ENCODE measurements at places on chromosomes 5 and 9.

DNA sequence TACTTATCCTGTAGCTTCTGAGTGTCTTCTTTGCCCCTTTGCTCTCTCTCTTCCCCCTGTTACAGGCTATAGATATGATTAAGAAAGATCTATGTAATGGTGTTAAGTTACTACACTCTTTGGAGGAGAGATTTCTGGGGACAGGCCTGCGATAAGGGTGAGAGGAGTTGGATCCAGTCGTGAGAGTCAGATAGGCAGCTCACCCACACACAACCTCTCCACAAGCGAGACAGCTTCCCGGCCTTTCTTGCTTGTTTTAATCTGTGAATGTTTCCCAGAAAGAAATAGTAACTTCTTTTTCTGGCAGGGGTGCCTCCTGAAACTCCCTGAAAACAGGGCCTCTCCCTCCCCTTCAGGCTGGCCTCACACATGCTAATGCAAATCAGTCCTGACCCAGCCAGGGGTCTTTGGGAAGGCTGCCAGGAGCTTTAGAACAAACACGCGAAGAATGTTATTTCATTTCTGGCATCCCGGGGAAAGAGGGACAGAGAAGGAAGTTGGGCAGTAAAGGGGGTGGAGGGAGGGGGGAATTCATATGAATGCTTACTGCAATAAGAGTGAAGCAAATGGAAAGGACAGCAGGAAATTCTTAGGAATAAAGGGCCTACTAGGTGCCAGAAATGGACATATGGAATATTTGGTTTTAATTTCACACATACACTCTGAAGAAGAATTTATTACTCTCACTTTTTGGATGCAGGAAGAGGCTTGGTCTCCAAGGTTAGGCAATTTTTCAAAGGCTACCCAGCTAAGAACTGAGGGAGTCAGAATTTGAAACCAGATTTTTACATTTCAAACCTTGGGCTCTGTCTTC, 215.8 kb upstream of the TRIM32 start:
- peak; percentile 99 for DNase-seq

DNA sequence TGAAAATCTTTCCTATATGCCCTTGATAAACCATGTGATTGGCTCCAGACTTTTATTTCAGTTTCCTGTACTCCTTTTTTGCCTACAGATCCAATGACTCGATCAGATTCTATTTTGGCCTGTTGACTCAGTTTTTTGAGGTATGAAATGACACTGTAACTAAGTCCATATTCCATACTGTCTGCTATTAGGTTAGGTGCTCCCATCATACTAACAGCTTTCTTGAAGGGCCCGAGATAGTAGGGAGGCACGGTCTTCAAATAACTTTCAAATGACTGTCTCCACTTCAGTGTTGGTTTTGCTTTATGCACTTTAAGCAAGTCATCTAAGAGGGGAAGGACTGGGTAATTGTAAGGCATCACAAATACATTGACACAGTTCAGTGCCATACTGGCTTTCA, 295.4 kb upstream of the DAB2 start:
- no peak for DNase-seq

- no peak for DNase-seq
Observed at GRCh38 chr5:10828241-10828640, 67.2 kb upstream of the DAP start.

- peak; percentile 86 for DNase-seq
Observed at GRCh38 chr9:110126986-110127864, 80.7 kb downstream of the C9orf152 start.

DNA sequence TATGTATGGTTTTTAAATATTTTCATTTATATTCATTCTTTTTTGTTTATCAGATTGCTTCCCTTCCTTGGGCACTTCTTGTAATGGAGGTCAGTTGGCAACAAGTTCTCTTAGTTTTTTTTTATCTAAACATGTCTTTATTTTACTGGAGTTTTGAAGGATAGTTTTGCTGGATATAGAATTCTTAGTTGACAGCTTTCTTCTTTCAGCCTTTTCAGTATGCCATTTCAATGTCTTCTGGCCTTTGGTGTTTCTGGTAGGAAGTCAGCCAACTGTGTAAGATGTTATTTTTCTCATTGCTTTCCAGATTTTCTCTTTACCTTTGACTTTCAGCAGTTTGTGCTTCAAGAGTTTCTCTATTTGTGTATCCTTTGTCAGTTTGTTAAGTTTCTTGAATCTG, 14.2 kb downstream of the SLC12A2 start:
- DNase-seq, result no peak

GRCh38 chr5:79602889-79603288, 9.4 kb upstream of the TENT2 start:
- DNase-seq, result no peak

GRCh38 chr5:132056610-132057497, 3.6 kb upstream of the IL3 start:
- no peak for DNase-seq

DNA sequence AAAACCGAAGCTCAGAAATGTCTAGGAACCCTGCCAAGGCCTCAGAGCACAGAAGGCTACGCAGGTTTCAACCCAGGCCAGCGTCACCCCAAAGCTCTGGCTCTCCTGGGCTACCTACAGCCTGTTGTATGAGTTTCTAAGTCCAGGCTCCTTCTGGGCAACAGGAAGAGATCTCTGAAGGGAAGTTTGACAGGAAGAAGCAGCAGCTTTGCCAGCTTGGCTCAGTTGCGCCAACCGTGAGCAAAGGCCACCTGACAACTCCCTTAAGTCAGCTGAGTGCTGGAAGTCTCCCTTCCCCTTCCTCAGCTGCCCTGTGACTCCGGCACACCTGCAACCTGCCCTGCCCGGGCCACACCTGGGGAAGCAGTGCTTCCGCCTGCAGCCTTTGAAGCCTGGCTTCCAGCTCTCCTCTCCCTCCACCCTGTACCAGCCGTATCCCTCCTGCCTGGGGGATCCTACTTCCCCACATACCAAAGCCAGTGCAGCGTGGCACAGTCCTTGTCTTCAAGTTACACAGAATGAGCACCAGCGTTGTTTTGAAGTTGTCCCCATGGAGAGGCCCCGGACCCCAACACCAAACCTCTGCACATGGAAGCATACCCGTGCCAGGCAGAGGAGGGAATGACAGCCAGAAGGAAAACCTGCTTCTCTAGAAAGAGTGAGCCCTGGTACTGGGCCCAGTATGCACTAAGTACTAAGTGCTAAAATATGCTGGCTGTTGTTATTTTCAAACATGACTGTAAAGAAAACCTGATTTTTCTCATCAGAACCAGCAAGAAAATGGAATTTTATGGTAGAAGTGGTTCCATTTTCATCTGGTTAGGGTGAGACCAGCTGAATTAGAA, 36.5 kb downstream of the SHB start:
- DNase-seq, result no peak

- DNase-seq, result no peak
Observed at GRCh38 chr5:2748861-2749513, 2.5 kb downstream of the IRX2 start.

GRCh38 chr5:89106480-89106879, 223.5 kb upstream of the MEF2C start:
- no peak for DNase-seq

GRCh38 chr5:68182094-68182493, 33.5 kb upstream of the PIK3R1 start:
- no peak for DNase-seq

- DNase-seq, result no peak
Observed at GRCh38 chr5:106303911-106304310, 1366.8 kb downstream of the EFNA5 start.

GRCh38 chr9:6757132-6757455, 679 bp upstream of the KDM4C start:
- DNase-seq, result peak; percentile 91

DNA sequence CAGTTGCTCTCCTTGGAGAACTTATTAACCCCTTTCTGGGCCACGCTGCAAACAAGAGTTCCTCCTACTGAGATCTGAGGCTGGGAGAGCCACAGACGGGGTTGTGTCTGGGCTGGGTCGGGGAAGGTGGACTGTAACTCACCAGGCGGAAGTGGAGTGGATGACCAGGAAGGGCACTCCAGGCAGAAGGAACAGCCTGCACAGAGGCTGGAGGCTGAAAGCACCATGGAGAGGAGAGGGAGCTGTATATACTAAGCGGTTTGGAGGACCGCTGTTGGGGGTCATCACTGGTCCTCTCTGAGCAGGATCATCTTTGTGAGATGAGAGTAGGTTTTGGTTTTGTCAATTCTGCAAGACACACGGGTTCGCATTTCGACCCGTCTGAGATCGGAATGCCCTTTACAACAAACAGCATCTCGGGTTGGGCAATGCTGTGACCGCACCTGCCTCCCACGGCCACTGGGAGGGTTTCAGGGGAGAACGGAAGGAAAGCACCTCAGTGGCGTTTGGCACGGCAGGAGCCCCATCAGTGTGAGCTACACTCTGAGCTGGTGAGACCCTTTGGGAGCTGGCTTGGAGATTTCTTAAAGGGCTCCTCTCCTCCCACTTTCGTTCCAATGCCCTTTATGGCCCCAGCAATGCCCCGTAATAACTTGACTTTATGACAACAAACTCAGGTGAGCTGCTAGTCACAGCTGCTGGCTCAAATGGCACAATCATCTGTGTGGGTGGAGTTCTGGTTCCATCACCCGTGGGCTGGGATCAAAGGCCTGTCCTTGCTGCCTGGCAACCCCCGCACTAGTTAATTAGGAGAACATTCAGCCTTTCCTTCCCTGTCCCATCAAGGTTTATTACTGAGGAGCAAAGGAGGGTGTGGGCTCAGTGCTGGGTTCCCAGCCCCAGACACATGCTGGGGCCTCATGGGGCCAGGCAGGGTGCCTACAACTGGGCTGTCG, 18.7 kb upstream of the NEURL1B start:
- no peak for DNase-seq

GRCh38 chr5:37436146-37436934, 57.2 kb downstream of the WDR70 start:
- no peak for DNase-seq

Measured in cardiac fibroblast (primary cell).